ENCODE measurements at places on chromosomes 3 and 15.

DNA sequence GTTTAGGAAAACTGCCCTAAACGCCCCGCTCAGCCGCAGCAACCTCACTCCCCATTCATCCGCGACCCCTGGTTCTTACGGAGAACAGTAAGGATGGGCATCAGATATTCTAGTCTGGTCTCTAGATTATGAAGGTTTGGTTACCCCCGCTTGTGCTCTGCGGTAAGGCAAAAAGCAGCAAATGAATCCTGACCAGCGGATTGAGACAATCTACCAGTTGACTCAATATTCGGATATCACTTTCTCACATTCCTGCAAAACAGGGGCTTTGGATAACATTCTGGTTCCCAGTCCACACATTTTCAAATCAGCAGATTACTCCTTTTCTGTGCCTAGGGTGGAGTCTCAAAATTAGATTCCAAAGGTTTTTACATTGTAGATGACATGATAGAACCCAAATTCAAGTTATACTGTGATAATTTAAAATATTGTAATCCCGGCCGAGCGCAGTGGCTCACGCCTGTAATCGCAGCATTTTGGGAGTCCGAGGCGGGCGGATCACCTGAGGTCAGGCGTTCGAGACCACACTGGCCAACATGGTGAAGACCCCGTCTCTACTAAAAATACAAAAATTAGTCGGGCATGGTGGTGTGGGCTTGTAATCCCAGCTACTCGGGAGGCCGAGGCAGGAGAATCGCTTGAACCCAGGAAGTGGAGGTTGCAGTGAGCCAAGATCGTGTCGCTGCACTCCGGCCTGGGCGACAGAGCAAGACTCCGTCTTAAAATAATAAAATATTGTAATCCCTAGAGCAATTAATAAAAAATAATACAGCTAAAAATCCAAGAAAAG is 1.1 kb upstream of the CYFIP1 start:
- no peak for DNase-seq

DNA sequence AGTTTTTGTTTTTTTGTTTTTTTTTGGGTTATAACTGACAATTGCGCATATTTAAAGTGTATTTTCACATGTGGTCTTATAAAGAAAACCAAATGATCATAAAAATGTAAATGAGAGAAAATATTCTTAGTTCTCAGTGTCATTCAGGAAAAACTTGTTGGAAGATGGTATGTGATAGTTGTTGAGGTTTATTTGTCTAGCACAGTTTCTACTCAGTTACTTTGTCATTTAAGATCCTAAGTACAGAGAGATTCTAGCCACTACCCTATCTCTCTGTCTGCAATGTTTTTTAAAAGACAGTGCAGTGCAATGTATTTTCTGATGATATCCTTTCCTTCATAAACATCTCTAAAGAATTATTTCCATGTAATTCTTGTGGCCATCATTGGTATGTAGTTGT is 46.1 kb downstream of the AKAP13 start:
- DNase-seq, result no peak

DNA sequence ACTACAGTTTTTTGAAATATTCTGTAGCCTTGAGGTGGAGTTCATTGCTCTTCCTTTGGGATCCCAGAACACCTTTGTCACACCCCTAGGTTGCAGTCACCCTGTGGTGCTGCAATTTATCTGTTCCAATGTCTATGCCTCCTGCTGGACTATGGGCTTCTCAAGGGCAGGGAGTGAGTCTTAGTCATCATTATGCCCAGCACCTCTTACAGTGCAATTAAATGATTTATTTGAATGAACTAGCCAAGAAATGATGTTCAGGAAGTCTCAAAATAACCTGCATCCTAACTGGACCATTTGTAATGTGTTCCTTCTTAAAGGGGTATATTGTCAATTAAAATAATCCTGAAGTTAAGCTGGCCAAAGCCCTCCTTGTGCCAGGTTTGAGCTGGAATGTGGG is 28.5 kb downstream of the SHC4 start:
- DNase-seq, result no peak

- no peak for DNase-seq
Measured at GRCh38 chr3:123633530-123633929, 48.7 kb upstream of the HACD2 start.

DNA sequence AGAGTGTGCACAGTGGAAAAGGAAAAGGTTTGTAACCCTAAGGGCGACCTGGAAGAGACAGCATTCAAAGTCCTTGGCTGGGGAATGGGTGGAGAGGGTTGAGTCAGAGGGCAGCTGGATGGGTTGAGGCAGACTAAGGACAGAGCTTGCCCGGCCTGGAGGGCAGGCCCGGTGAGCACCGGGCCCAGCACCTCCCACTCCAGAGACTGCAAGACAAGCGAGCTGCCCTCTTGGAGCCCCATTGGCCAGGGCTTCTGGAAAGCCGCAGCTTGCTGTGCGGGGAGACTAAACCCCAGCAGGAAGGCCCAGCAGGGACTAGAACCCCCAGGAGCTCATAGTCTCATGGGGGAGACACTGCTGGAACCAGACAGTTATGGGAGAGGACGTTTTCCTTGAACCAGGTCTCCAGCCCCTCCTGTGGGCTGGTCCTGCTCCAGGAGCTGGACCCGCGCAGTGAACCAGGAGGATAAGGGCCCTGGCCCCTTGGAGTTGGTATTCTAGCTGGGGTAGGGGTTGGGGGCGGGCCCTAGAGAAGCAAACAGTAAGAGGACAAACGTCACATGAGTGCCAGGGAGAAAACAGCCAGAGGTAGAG is 59.1 kb downstream of the RGMA start:
- no peak for DNase-seq

DNA sequence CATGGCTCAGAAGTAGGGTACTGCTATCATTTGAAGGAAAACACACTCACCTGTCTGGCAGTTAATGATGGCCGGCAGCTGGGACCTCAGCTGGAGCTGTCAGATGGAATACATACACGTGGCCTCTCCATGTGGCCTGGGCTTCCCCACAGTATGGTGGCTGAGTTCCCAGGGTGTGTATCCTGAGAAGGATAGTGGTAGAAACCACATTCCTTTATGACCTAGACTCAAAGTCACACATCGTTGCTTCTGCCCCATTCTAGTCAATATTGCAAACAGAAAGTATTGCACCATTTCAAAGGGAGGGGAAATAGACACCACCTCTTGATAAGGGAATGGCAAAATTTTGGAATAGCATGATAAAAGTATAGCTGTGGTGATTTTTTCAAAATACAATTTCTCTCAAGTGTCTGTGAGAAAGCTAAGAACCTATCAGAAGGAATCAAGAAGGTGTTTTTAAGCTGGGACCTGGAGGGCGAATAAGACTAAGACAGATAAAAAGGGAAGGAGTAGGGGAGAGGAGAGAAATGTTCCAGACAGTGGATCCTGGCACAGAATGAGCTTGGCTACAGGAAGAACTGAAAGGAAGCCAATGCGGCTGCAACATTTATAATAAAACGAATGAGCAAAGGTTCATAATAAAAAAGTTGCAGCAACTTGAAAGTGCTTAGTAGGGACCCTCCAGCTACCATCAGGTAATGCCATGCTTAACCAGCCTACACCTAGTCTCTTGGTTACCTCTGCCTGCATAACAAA is 40.1 kb upstream of the GALNT15 start:
- no peak for DNase-seq

GRCh38 chr3:10116138-10116460 is 624 bp downstream of the BRK1 start:
- DNase-seq, result peak; percentile 70

DNA sequence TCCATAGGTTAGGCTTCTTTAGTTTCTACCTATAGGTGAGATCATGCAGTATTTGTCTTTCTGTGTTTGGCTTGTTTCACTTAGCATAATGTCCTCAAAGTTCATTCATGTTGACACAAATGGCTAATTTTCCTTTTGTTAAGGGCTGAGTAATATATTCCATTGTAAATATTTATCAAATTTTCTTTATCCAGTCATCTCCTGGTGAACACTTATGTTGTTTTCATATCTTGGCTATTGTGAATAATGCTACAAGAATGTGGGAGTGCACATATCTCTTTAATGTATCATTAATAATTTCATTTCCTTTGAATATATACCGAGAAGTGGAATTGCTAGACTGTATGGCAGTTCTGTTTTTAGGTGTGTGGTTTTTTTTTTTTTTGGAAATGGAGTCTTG is 250.9 kb upstream of the SEMA6D start:
- peak; percentile 91 for DNase-seq

DNA sequence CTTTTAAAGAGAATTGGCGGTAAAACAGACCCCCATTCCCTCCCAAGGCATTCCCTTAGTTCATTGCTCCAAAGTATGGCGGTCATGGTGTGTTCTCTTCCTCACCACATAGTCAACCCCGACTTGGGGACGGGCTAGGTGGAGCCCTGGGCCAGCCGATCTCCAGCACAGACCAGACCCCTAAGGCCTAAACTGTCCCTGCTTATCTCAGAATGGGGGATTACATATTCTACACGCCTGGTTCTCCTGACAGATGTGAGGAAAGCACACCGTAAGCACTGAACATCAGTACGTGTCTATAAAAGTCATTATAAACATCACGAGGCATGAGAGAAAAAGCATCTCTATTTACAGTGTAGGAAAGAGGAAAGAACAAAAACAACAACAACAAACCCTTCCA is 244.5 kb upstream of the STT3B start:
- no peak for DNase-seq
